SIG-M5 (cell line): ENCODE measurements at places on chromosomes 16 and 17.

GRCh38 chr16:25812215-25812614, 120.5 kb downstream of the HS3ST4 start:
- no peak for DNase-seq

DNA sequence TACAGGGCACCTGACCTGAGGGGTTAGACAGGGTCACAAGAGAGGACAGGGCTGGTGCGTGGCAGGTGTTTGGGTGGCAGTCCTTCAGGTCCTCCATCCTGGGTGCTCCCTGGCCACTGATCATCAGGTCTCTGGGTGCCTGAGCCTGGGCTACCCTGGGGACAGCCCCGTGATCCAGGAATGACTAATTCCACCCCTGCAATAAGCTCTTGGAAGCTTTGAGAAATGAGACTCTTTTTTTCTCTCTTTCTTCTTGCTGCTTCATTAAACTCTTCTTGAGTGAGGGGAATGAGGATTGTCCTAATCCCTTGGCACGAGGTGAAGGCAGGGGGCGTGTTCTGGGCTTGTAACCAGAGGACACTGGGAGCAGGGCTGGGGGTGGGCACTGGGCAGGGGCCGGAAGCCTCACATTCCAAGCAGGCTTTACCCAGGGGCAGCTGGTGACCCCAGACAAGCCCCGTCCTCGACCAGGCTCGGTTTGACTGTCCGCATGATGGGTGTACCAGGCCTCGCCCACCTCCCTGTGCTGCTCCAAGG, 21.4 kb upstream of the SPNS2 start:
- DNase-seq, result no peak

DNA sequence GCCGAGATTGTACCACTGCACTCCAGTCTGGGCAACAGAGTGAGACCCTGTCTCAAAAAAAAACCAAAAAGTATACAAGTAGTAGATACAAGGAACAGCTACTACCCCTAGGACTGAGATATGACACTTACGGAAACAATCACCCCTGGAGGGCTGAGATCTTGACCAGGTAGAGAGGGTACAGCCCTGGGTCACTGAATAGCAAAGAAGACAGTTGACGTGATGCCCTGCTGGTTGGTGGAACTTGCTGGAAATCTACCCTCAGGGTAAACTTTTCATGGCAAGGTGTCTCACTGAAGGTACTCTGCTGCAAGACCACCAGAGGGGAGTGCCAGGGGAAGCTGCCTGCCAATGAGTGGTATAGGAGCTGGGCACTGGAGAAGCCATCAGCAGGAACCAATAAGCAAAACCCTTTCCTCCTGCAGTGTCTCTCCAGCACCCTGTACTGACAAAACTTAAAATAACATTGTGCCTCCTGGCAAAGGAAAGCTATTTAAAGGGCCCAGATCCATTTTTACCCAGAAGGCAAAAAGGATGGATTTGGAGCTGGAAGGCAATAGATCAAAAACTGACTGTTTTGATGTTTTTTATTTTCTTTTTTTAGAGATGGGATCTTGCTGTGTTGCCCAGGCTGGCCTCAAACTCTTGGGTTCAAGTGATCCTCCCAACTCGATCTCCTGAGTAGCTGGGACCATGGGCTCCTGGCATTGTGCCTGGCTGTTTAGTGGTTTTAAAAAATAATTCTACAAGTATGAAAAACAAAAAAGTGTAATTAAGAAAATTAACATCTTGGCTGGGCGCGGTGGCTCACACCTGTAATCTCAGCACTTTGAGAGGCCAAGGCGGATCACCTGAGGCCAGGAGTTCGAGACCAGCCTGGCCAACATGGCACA, 11.3 kb upstream of the PDXDC1 start:
- no peak for DNase-seq

- DNase-seq, result no peak
These were observed 10.5 kb downstream of the CEP295NL start for GRCh38 chr17:78892520-78892919.

DNA sequence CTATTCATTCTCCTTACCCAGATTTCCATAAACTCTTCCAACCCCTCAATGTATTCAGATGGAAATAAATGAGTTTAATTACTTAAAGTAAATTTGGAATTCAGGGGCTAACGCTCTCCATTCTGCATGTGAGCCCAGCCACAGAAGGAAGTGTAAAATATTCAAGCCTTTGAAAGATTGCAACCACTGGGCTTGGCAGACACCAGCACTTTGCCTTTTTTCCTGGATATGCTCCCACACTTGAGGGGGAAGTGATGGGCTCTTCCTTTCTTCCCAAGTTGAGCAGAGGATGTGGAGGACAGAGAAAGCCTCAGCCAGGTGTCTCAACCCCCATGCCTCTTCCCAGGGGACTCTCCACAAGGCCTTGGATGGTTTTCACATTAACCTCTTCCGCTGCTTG, 825.1 kb upstream of the EEF2KMT start:
- DNase-seq, result no peak

GRCh38 chr17:40559954-40560591, 5.2 kb downstream of the CCR7 start:
- DNase-seq, result no peak

GRCh38 chr17:41392278-41392677, 5.1 kb downstream of the KRT31 start:
- DNase-seq, result no peak

DNA sequence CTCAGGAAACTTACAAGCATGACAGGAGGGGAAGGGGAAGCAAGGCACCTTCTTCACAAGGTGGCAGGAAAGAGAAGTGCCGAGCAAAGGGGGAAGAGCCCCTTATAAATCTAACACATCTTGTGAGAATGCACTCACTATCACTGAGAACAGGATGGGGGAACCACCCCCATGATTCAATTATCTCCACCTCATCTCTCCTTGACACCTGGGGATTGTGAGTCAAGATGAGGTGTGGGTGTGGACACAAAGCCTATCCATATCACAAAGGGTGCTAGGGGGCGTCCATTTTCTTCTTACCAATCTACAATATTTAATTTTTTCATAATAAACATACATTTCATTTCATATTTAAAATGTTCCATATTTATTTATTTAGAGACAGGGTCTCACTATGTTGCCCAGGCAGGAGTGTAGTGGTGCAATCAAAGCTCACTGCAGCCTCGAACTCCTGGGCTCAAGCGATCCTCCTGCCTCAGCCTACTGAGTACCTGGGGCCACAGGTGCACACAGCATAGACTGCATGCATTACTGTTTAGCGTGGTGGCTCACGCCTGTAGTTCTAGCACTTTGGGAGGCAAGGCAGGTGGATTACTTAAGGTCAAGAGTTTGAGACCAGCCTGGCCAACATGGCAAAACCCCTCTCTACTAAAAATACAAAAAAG, 26.5 kb upstream of the FAAP100 start:
- no peak for DNase-seq

GRCh38 chr17:34365340-34365739, 2.3 kb upstream of the CCL1 start:
- DNase-seq, result no peak

GRCh38 chr17:13107676-13108235, 89.9 kb upstream of the ELAC2 start:
- DNase-seq, result no peak

GRCh38 chr17:57752031-57752905, 7.2 kb upstream of the CCDC182 start:
- no peak for DNase-seq

GRCh38 chr17:73196500-73196899, 3.6 kb downstream of the COG1 start:
- DNase-seq, result no peak

- no peak for DNase-seq
These were observed 850 bp downstream of the GINS3 start for GRCh38 chr16:58393138-58393504.

DNA sequence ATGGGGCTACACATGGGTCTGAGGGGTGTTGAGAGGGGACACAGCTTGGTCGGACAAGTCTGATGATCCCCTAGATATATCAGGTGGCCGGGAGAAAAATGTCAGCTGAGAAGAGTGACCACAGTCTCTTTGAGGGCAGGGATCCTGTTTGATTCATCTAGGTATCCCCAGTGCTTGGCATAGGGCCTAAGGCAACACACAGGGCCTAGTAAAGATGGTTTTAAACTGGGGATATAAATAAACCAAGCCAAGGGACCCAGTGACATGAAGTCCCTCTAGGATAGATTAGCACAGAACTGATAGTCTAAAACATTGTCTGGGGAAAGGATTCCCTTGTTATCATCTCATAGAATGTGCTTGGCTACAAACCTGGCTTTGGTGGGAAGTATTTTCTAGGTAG, 1.4 kb downstream of the ERCC4 start:
- DNase-seq, result no peak

- DNase-seq, result no peak
These were observed 95.5 kb downstream of the PMP22 start for GRCh38 chr17:15169676-15170075.

- DNase-seq, result no peak
These were observed 137.6 kb upstream of the RCVRN start for GRCh38 chr17:10042589-10043244.

- DNase-seq, result no peak
These were observed 9.3 kb downstream of the JUP start for GRCh38 chr17:41777157-41777573.

DNA sequence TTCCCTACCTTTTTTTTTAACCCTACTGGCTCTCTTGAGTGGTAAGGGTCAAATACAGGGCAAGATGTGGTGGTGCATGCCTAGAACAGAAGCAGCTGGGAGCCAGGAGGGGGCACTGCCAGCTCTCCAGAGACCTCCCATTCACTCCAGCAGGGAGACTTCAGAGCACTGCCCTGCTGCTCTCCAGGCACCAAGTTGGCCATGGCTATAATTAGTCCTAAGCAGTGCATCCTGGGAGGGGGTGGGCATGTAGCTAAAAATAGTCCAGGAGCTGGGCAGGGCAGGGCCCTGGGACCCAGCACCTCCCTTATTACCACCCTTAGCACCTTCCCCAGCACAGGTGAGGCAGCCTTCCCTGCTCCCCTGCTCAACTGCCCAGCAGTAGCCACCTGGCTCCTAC, 3.5 kb downstream of the CORO6 start:
- DNase-seq, result no peak

DNA sequence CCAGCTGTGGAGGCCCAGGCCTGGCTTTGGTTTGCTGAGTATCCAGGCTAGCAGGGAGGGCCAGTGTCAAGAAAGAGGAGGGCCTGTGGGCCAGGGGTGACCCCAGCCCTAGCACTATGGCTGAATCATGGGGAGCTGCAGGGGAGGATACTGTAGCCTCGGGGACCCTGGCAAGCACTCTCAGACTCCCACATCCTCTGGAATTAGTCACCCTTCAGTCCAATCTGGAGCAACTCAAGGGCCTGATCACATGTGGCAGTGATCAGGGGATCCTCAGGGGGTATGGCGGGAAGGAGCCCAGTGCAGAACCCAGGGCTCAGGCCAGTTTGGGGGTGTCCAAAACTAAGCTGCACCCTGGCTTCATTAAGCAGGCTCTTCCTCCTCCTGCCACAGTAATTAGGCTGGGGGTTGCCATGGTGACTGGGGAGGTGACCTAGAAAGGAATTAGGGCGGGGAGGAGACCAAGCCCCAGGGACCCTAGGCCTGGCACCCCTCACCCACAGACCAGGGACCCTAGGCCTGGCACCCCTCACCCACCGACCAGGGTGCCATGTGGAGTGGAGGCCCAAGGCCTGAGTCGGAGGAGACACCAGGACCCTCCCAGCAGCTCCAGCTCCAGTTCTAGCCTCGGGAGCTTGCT, 5.8 kb downstream of the NLGN2 start:
- DNase-seq, result no peak

DNA sequence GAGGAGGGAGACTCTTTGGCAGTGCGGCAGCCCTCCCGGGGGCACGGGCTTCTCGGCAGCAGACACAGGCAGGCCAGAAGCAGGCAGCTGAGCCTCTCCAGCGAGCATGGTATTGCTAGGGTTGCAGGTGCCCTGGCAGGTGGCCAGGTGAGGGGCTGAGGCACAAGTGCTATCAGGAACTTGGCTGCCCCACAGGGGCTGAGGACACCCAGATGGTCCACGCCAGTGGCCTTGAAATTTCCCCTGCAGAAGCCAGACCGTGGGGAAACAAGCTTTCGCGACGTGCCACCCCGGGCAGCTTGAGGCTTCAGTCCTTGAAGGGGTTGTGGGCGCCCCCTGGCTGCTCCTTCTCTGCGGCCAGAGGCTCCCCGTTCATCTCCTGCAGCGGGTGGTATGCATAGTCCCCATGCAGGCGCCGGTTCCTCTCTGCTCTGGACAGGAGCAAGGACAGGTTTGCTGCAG, 8.5 kb downstream of the NAGPA start:
- DNase-seq, result no peak

DNA sequence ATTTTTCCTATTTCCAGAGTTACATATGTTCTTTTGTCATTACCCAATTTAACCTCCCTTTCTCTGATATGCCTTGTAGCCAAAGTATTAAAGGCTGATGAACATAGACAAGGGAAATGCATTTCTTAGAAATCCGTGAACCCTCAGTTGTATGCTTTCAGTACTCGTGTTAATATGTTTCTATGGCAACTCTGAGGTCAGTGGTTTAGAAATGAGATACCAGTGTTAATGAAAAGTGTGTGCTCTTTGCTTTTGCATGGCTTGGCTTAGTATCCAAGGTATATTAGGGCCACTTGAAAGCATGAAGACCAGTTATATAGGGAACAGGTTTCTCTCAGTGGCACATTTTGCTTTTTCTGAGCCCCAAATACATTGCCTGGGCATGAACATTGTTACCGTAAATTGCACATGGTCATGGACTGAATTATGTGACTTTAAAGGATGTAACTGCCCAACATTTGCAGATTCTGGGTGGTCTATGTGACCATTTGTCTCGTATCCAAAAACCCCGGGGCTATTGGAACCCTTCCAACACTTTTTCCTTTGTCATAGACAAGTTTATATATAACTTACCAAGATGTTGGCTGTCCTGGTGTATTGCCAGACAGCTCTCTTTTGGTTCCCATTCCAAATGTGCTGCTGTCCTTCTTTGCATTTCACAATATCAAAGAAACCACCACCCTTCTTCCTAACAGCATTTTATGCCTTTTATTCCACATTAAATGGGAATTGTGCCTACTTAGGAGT, 17.5 kb downstream of the ABHD15 start:
- DNase-seq, result no peak

GRCh38 chr16:2720719-2721633, 952 bp upstream of the PRSS27 start:
- DNase-seq, result no peak
